ENCODE measurements at places on chromosomes 1 and 21. TPM values are rescaled to one million over a fixed set of nuclear protein-coding genes. Genes with fewer than 3 reads are reported as not detected.

DNA sequence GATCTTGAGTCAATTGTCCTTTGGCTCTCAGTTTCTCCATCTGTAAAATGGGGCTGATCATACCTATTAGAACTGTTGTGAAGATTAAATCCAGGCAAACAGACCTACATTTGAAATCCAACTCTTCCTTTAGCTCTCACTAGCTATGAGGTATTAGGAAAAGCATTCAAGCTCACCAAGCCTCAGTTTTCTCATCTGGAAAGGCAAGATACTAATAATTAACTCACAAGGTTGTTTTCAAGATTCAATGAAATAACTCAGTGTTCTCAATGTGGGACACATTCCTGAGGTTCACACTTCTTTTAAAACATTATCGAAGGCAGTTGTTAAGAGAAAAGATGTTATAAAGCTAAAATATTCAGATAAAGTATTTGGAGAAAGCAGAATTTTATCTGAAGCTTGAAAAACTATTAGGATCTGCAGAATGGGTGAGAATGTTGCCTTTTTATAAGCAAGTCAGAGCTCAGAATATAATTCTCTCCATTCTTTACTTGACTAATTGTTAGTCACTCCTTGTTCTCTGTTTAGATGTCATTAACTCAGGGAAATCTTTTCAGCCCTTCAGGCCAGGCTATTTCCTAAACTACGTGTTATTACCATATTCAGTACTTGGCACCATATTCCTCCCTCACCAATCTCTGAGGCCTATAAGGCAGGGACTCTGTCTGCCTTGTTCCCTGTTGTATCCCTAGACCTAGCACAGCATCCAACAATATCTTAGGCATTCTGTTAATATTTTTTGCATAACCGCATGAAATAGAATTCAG is 72.0 kb upstream of the VAV3 start:
- no peak overlapping the region for H3K4me3 ChIP-seq
- H3K36me3 ChIP-seq: no peaks in the 10 kb centered on the region
- peaks cover 10% of the 10 kb centered on the region for H3K4me1 ChIP-seq
- no peak overlapping the region for H3K27ac ChIP-seq
- H3K27me3 ChIP-seq: no peaks in the 10 kb centered on the region
- no peak for DNase-seq

DNA sequence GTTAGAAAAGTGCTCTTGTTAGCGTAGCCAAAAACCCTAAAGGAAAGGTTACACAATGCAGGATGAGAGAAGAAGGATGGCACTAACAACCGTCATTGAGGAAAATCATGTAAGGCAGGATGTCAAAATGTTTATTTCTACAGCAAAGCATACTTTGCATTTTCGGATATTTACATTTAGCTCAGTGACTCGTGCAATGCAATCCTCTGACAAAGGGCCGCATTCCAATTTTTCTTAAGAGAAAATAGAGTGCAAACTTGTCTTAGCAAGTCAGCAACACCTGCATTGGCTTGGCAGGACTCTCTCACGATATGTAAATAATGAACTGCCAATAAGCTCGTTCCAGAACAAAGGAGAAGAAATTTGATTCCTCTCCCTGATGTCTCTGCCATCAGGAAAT is 33.3 kb downstream of the TIAM1 start:
- no peak overlapping the region for H3K27ac ChIP-seq
- no peak overlapping the region for H3K4me3 ChIP-seq
- H3K36me3 ChIP-seq: no peaks in the 10 kb centered on the region
- no peaks in the 10 kb centered on the region for H3K27me3 ChIP-seq
- DNase-seq: peak; percentile 10
- H3K4me1 ChIP-seq: no peaks in the 10 kb centered on the region

- no peaks in the 10 kb centered on the region for H3K36me3 ChIP-seq
- H3K4me3 ChIP-seq: no peak overlapping the region
- H3K27ac ChIP-seq: no peak overlapping the region
- no peaks in the 10 kb centered on the region for H3K27me3 ChIP-seq
Observed at GRCh38 chr1:55926906-55927471, 652.4 kb downstream of the PLPP3 start.

The TEDDM1 gene
- total RNA-seq: not detected

The LCE1F gene
- not detected for total RNA-seq

DNA sequence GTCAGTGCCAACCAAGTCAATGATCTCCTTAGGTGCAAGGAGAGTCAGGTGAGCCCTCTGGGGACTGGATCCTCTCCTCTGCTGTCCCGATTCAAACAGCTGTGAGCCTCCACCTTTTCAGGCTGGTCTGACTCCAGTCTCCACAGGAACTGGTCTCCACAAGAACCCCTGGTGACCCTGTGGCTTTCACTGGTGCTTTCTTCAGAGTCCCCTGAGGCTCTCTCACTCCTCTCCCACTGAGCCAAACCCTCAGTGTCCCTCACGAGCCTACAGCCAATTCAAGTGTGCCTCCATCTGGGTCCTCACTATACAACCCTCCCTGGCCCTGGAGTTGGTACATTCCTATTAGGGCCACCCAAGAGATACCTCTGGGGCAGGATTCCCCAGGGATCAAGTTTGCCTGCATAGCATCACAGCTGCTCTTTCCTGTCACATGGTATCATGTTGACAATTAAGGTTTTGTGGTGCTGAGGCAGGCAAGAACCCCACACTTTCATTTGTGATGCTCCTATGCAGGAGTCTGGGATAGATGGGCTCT is 5.2 kb upstream of the NGF start:
- no peak overlapping the region for H3K27ac ChIP-seq
- no peaks in the 10 kb centered on the region for H3K27me3 ChIP-seq
- no peak overlapping the region for H3K4me3 ChIP-seq
- no peak for DNase-seq
- peaks cover 3% of the 10 kb centered on the region for H3K4me1 ChIP-seq
- no peaks in the 10 kb centered on the region for H3K36me3 ChIP-seq

The CREB3L4 gene
- total RNA-seq: 23.4 TPM

GRCh38 chr1:234507089-234507488 is 28.1 kb upstream of the TARBP1 start:
- H3K36me3 ChIP-seq: no peaks in the 10 kb centered on the region
- H3K4me1 ChIP-seq: peaks cover 75% of the 10 kb centered on the region
- no peak overlapping the region for H3K4me3 ChIP-seq
- DNase-seq: no peak
- H3K27ac ChIP-seq: peak overlapping the region; percentile 99

- DNase-seq: no peak
- H3K36me3 ChIP-seq: no peaks in the 10 kb centered on the region
- H3K4me3 ChIP-seq: no peak overlapping the region
- no peak overlapping the region for H3K27ac ChIP-seq
Observed at GRCh38 chr1:211487082-211487481, 4.9 kb downstream of the RD3 start.

GRCh38 chr1:218341325-218341724 is 3.8 kb upstream of the TGFB2 start:
- H3K27ac ChIP-seq: no peak overlapping the region
- DNase-seq: no peak
- H3K4me3 ChIP-seq: no peak overlapping the region
- H3K36me3 ChIP-seq: no peaks in the 10 kb centered on the region

The GCSAML gene
- total RNA-seq: not detected

The SETSIP gene
- total RNA-seq: not detected

The KCNJ6 gene
- not detected for total RNA-seq

The ATP6V0B gene
- 110 TPM for total RNA-seq

- DNase-seq: no peak
- no peaks in the 10 kb centered on the region for H3K36me3 ChIP-seq
- 0 out of 2 replicates have a peak, but pooled peaks cover 8% of the 10 kb centered on the region for H3K4me1 ChIP-seq
- no peak overlapping the region for H3K4me3 ChIP-seq
- H3K27ac ChIP-seq: no peak overlapping the region
Observed at GRCh38 chr1:181152892-181153633, 64.6 kb downstream of the IER5 start.

The FAM72D gene
- 8.3 TPM for total RNA-seq

GRCh38 chr1:241736387-241736786 is 84.3 kb downstream of the WDR64 start:
- no peak overlapping the region for H3K4me3 ChIP-seq
- no peaks in the 10 kb centered on the region for H3K36me3 ChIP-seq
- H3K27ac ChIP-seq: no peak overlapping the region
- H3K4me1 ChIP-seq: no peaks in the 10 kb centered on the region

The CNIH3 gene
- total RNA-seq: 8.4 TPM

DNA sequence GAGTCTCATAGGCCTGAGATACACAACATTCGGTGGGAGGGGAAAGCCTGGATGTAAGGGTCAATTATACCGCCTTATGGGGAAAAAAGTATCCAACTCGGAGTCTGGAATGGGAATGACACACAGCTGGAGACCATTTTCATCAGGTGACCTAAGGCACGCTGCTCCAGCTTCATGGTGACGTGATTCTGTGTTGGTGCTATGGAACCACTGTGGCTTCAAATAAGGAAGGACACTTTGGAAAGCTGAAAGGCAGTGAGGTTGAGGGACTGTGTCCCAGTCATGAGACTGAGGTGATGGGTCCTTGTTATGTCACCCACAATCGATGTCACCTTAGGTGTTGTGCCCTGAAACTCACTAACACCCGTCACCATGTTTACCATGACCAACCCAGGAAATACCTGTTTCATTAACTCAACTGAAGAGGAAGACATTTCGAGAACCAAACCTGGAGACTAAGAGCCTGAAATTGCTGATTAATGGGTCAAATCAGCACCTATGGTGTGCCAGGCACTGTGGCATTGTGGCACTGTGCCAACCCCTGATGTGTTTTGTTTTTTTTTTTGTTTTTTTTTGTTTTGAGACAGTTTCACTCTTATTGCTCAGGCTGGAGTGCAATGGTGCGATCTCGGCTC is 54.5 kb downstream of the IRF2BP2 start:
- H3K4me1 ChIP-seq: no peaks in the 10 kb centered on the region
- DNase-seq: peak; percentile 58
- H3K27ac ChIP-seq: no peak overlapping the region
- no peak overlapping the region for H3K4me3 ChIP-seq

DNA sequence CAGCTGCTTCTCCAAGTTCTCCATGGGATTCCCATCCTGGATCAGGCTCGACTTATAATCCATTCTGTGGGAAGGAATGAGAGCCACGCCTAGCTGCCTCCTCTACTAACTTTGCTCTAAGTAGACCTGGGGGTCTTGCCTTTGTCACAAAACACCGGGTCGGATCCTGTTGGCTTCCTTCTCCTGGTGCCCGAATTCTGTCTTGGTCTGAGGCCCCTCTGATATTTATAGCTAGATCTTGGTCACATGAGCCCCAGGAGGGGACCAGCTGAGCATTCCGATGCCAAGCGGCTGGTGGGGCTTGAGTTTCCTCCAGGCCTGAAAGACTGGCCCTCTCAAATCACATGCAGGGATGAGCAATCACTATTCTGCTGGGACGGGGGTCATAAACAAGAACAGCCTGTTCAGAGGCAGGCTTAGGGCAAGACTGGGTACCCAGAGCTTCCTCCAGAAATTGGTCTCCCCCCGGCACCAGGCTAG is at the start of gene TRIM63:
TRIM63 (minus strand) TSS at position 199 of the 480 bp plus-strand sequence; CDS start at position 63, 136 bp downstream.
- no peak within 1 kb of the TSS for H3K27ac ChIP-seq
- H3K4me1 ChIP-seq: peaks cover 7% of the 10 kb centered on the region
- no peak within 1 kb of the TSS for H3K4me3 ChIP-seq
- no peaks in the 10 kb centered on the region for H3K27me3 ChIP-seq

GRCh38 chr1:54798206-54798605 is 2.9 kb downstream of the TTC22 start:
- H3K27me3 ChIP-seq: no peaks in the 10 kb centered on the region
- H3K36me3 ChIP-seq: 0 out of 2 replicates have a peak, but pooled peaks cover 5% of the 10 kb centered on the region
- H3K4me1 ChIP-seq: peaks cover 77% of the 10 kb centered on the region
- no peak overlapping the region for H3K4me3 ChIP-seq

All from PC-9 (cell line).